ENCODE measurements at places on chromosomes 5 and 9.

- no peak for DNase-seq
Observed at GRCh38 chr5:27830546-27830945, 792.2 kb upstream of the CDH9 start.

DNA sequence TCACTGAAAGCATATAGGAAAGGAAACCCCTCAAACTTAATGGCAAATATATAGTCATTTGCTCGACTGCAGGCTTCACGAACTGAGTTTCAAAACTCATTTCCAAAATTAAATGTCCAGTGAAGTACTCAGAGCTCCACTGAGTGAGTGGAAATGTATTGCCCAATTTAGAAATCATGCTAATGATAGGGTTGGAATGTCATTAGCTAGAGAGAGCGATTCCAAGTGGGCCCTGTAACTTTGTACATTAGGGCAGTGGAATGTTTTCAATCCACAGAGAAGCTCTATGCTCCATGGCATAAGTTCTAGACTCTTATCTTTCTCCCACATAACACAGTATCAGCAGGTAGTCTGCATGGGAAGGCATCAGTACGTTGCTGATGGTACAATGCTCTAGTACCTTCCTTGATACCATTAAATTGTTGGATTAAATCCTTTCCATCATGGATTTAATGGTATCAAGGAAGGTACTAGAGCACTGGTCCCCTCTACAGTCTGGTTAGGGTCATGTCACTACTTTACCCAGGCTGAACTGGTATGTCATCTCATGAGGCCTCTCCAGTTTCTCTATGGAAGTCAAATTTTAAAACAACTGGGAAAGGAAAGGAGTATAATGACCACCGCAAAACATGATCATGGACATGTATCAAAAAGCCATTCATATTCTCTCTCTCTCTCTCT, 183.2 kb upstream of the RASEF start:
- no peak for DNase-seq

DNA sequence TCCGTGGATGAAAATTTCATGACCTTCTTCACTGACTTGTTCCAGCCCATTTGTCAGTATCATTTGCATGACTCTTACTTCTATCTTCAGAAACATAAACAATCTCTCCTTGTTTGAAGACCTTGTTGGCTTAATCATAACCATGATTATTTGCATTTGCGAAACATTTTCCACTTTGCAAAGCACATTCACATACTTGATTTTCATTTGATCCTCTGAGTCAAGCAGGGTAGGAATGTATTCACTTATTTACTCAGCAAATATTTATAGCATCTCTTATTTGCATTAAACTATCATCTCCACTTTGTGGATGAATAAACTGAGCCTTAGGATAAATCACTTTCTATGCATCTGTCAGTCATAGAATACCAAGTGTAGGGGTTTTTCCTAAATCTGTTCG, 343.0 kb upstream of the SGCD start:
- no peak for DNase-seq

DNA sequence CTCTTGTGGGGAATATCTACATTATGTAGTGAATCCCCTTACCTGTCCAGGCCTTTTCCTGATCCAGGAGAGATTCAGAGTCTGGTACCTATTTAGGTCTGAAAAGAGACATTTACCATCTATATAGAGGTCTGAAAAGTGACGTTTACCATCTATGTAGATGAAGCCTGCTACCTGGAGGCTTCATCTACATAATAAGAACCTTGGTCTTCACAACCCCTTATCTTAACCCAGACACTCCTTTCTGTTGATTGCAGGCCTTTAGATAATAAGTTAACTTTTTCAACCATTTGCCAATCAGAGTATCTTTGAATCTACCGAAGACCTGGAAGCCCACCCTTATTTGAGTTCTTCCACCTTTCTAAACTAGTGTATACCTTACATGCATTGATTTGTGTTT, 113.0 kb upstream of the DMRT1 start:
- no peak for DNase-seq
